H7 (cell line): ENCODE measurements at places on chromosomes 5 and 9.

GRCh38 chr9:111622626-111623025, 8.5 kb upstream of the DNAJC25 start:
- no peak for DNase-seq

DNA sequence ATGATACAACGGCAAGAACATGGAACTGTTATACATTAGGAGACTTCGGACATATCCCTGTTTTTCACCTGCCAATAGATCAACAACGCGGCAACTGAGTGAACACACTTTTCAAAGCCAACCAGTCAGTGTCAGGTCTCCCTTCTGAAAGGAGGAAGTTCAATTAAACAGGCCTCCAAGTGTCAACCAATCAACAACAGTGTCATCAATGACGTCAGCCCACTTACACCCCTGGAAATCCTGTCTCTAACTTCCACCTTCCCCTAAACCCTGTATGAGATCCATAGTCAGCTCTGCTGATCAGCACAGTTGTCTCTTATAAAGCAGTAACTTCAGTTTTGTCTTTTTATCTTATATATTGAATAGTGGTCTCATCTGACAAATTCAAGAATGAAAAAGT, 36.6 kb downstream of the DMRT3 start:
- no peak for DNase-seq

- DNase-seq, result peak; percentile 22
Measured at GRCh38 chr5:93622240-93622885, 39.3 kb downstream of the NR2F1 start.

- peak; percentile 81 for DNase-seq
Measured at GRCh38 chr5:135565725-135566421, 12.9 kb downstream of the CXCL14 start.

DNA sequence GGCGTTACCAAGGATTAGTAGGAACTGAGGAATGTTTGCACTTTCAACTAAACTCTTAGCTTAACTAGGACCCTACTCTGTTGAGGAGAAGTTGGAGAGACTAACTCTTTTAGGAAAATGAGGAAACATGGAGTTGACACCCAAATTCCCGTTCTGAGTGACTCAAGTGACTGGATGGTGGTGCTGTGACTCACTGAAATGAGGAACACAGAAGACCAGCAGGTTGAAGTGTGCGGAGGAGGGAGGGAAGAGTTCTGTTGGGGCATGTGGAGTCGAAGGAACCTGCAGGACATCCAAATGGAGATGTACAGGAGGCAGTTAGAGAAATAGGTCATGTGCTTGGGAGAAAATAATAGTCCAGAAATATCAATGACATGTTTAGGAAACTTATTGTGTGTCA, 8.2 kb downstream of the HEXB start:
- no peak for DNase-seq

- DNase-seq, result peak; percentile 49
Measured at GRCh38 chr5:92518318-92518904, 1062.6 kb downstream of the NR2F1-AS1 start.

- peak; percentile 75 for DNase-seq
Measured at GRCh38 chr5:14143841-14144585, 871 bp downstream of the TRIO start.

DNA sequence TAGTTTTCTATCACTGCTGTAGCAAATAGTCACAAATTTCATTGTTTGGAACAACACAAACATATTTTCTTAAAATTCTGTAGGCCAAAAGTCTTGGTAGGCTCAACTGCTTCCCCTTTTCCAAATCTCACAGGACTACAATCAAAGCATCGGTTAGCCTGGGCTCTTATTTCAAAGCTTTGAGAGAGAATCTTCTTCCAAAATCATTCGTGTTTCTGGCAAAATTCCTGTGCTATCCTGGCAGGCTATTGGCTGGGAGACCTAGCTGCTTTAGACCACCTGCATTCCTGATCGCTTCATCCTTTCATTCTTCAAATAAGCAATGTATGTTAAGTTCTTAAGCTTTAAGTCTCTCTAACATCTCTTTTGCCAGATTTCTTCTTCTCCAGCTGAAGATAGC, 629.8 kb upstream of the CDH18 start:
- DNase-seq, result peak; percentile 15
